WTC11 (cell line): ENCODE measurements at places on chromosomes 4 and X. TPM values are rescaled to one million over a fixed set of nuclear protein-coding genes. Genes with fewer than 3 reads are reported as not detected.

GEMIN8 gene
- total RNA-seq: 20.6 to 22.0 TPM (median 21.1 TPM) in 3 replicates

GDPD2 gene
- total RNA-seq: 7.0 to 9.3 TPM (median 8.8 TPM) in 3 replicates

BRS3 gene
- total RNA-seq: not detected in 3 replicates

TADA2B gene
- total RNA-seq: 12.2 to 14.3 TPM (median 13.1 TPM) in 3 replicates

C4orf50 gene
- 0.17 to 0.32 TPM (median 0.30 TPM) in 3 replicates for total RNA-seq

DNA sequence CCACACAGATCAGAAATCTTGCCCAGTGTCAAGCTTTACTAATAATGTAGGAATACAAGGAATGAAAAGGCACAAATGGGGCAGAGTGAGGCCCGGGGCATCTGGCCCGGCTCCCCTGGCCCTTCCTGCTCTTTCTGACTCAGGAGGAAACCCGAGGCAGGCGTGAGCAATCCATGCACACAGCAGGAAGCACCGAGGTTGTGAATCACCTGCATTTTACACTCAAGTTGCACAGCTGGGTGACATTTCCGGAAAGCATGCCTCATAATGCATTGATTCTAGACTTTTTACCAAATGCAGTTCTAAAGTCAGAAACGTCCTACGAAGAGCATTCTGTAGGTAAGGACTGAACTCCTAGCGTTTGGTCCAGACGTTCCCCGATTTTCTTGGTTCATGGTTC lies 38.9 kb downstream of the PRIMPOL start:
- H3K36me3 ChIP-seq: peaks cover 10% of the 10 kb centered on the region
- peak overlapping the region; percentile 94 for H3K27ac ChIP-seq
- no peaks in the 10 kb centered on the region for H3K27me3 ChIP-seq
- DNase-seq: peak; percentile 38

- H3K36me3 ChIP-seq: no peaks in the 10 kb centered on the region
- no peak for DNase-seq
- H3K27ac ChIP-seq: no peak overlapping the region
- no peaks in the 10 kb centered on the region for H3K4me1 ChIP-seq
These were observed 112.5 kb downstream of the CCNG2 start for GRCh38 chr4:77269505-77269904.

GRCh38 chr4:77092975-77093374 lies 17.2 kb upstream of the CCNI start:
- H3K27me3 ChIP-seq: no peaks in the 10 kb centered on the region
- H3K27ac ChIP-seq: no peak overlapping the region
- no peaks in the 10 kb centered on the region for H3K36me3 ChIP-seq
- peaks cover 4% of the 10 kb centered on the region for H3K4me1 ChIP-seq
- no peak for DNase-seq

- H3K36me3 ChIP-seq: peaks cover 51% of the 10 kb centered on the region
- DNase-seq: no peak
- no peaks in the 10 kb centered on the region for H3K27me3 ChIP-seq
- no peak overlapping the region for H3K4me3 ChIP-seq
These were observed 8.1 kb upstream of the UVSSA start for GRCh38 chr4:1338752-1339414.

GRCh38 chrX:38570396-38570795 lies 9.1 kb downstream of the TSPAN7 start:
- no peak overlapping the region for H3K4me3 ChIP-seq
- H3K4me1 ChIP-seq: peaks cover 16% of the 10 kb centered on the region
- no peaks in the 10 kb centered on the region for H3K36me3 ChIP-seq
- H3K27me3 ChIP-seq: no peaks in the 10 kb centered on the region
